ENCODE measurements at places on chromosomes 16 and 17. TPM values are rescaled to one million over a fixed set of nuclear protein-coding genes. Genes with fewer than 3 reads are reported as not detected.

SBK1 gene
- total RNA-seq, result 1.3 TPM

WDR90 gene
- 73.7 TPM for total RNA-seq

PROCA1 gene
- 7.7 TPM for total RNA-seq

DNA sequence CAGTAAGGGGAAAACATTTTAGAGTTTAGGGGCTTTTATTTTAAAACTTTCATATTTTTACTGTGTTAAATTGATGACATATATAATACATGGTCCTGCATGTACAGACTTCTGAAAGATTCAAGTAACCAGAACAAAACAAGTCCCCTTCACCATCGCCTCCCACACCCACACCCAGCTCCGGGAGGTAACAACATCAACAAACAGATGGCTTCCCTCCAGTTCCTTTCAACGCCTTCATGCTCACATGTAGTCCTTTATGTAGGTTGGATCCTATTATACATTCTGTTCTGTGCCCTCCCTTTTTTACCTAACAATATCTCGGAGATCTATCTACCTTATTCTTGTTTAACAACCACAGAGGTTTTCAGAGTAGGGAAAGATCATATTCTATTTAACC is 30.5 kb downstream of the GINS3 start:
- no peak for DNase-seq

KRTAP9-4 gene
- not detected for total RNA-seq

AXIN1 gene
- total RNA-seq, result 28.1 TPM

TMEM238L gene
- total RNA-seq, result not detected

DNA sequence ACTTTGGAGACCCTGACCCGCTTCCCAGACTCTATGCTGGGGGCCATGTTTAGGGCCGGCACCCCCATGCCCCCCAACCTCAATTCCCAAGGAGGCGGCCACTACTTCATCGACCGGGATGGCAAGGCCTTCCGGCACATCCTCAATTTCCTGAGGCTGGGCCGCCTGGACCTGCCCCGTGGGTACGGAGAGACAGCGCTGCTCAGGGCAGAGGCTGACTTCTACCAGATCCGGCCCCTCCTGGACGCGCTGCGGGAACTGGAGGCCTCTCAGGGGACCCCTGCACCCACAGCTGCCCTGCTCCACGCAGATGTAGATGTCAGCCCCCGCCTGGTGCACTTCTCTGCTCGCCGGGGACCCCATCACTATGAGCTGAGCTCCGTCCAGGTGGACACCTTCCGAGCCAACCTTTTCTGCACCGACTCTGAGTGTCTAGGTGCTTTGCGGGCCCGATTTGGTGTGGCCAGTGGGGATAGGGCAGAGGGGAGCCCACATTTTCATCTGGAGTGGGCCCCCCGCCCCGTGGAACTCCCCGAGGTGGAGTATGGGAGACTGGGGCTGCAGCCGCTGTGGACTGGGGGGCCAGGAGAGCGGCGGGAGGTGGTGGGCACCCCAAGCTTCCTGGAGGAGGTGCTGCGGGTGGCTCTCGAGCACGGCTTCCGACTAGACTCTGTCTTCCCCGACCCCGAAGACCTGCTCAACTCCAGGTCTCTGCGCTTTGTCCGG is 1.1 kb downstream of the KCTD11 start:
- DNase-seq, result no peak

KRTAP4-6 gene
- not detected for total RNA-seq

DNA sequence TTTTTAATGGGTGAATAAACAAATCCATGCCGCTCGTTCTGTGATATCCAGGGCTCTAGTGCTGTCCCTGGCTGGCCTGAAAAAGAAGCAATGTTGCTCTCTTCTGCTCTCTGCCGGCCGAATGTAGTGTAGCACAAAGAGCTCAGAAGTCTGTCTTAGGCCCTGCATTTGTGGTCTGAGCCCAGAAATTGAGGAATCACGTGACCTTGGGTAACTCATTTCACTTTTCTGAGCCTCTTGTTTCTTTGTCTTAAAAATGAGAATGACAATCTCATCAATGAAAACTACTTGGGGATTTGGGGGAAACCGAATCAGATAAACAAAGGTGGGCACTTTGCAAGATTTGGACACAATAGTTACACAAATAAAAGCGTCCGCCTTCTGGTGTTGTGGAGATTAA is 381.6 kb upstream of the ASIC2 start:
- DNase-seq, result peak; percentile 30

DNA sequence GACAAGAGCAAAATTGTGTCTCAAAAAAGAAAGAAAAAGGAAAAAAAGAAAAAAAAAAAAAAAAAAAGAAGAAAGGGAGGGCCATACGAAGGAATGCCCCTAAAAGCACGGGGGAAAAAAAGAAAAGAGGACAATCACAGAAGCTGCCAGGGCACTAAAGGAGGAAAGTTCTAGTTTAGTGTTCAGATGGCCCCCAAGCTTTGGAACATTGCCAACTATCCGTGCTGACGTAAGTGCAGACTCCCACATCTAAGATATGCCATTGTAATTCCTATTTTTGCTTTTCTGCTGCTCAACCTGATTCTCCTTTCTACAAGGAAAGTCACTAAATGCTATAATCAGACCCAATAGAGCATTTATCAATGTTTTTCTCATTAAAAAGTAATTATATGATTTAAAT is 842.1 kb downstream of the KCNJ2 start:
- DNase-seq, result no peak

DNA sequence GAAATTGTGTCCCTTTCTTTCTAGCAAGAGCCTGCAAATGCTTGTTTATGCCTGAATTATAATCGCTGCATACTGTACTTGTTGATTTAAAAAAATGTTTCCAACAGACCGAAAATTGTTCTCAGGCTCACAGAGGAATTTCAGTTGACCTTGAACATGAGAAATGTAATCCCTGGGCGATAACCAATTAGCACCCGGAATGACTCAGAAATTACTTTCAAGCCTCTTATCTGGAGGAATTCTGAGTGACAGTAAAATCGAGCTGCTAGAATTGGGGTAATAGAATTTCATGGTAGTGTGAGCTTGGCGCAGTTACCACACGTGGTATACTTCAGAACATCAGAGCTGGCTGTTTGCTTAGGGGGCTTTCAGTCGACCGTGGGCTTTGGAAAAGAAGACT is 139.1 kb upstream of the CACNG3 start:
- no peak for DNase-seq

MYH1 gene
- total RNA-seq, result not detected

DNA sequence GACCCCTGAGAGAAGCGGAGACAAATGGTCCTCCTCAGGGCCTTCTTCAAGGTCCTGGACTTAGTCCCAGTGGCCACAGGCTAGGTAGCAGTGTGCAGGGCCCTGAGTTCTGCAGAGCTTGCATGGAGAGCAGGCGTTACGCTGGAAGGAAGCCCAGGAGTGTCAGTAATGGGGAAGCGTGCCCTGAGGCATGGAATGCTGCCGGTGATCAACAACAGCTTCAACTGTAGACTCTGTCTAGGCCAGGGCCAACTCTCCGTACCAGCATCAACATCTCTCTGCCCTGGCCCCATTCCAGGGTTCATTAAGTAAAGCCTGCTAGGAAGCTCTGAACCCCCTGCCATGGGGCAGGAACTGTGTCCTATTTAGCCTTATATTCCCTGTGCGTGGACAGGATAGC is 568 bp upstream of the TNK1 start:
- DNase-seq, result no peak

SEZ6 gene
- not detected for total RNA-seq

GRCh38 chr17:49889500-49889899 is 41.6 kb upstream of the TAC4 start:
- DNase-seq, result no peak

- no peak for DNase-seq
These were observed 256.2 kb downstream of the PARN start for GRCh38 chr16:14373896-14374295.

CCL4L2 gene
- 1.3 TPM for total RNA-seq

DNA sequence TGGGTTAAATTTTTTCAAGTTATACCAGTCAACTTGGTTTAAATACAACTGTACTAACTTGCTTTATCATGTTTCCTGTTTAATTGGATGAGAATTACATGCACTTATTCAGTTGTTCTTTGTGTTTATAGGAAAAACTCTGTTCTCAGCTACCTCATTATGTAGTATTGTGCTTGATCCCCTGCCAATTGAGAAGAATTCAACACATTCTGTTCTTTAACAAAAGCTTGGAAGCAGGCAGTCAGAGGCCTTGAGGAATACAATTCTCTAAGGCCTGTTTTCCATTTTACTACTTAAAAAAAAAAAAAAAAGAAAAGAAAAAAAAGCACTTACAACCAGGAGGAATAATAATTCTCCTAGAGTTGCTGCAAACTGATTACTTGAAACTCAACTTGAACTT is 60.6 kb upstream of the CMIP start:
- DNase-seq, result no peak

XAF1 gene
- 18.6 TPM for total RNA-seq

ZKSCAN2 gene
- 6.4 TPM for total RNA-seq

GAST gene
- not detected for total RNA-seq

- DNase-seq, result no peak
These were observed 11.3 kb downstream of the WDR45B start for GRCh38 chr17:82636626-82637598.

GRCh38 chr17:66789093-66789492 is 45.8 kb upstream of the CACNG5 start:
- no peak for DNase-seq

DNA sequence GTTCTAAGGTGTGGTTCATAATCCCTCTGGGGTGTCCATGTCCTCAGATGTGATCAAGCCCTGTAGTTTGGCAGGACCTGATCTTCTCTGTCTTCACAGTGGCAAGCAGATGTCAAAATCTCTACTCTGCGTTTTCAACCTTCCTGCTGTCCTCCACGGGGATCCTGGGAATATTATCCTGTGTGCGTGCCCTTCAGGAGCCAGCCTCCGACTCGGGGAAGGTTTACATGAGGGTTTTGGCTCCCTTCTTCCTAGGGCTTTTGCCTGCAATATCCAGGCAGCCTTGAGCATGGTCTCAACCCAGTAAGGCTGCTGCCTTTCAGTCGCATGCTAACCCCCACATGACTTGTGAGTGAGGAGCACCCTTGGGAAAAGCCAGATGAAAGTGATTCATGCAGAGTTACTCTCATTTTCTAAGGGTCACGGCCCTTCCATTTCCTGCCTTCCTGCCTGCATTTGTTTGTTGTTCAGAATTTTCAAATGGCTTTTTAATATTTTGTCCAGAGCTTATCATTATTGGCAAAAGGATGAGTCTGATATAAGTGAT is 202.2 kb upstream of the CHMP6 start:
- no peak for DNase-seq

GRCh38 chr17:2722611-2723010 is 11.0 kb upstream of the CLUH start:
- no peak for DNase-seq

- no peak for DNase-seq
These were observed 6.6 kb upstream of the EFCAB13 start for GRCh38 chr17:47317119-47317518.

DNA sequence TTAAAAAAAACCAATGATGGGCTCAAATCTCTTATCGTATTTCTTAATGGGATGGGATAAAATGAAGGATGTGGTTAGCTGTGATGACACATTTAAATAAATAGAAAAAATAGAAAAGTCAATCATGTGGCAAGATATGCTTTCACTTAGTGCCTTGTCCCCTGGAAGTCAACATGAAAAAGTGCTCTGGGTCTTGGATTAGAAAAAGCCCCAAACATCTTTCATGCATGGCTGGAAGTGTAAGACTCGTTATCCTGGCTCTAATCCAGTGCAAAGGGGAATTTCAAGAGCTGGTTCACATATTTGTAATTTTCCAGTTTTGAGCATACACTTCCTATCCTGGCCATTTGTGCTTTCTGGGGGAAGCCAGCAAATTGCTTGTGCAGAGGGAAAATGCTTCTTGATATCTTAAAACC is 160.9 kb downstream of the MAP2K6 start:
- DNase-seq, result no peak

- no peak for DNase-seq
These were observed 16.3 kb upstream of the PNPO start for GRCh38 chr17:47924785-47925677.

GRCh38 chr16:70480127-70481105 is 26.0 kb downstream of the FCSK start:
- no peak for DNase-seq

GRCh38 chr17:1264196-1264595 is 6.0 kb upstream of the BHLHA9 start:
- no peak for DNase-seq

- DNase-seq, result peak; percentile 70
These were observed 132.1 kb downstream of the CLEC16A start for GRCh38 chr16:11076259-11077018.

TBC1D3I gene
- total RNA-seq, result 1.2 TPM

- no peak for DNase-seq
These were observed 451.5 kb downstream of the NPIPA7 start for GRCh38 chr16:16830401-16830800.

- DNase-seq, result no peak
These were observed 20.3 kb downstream of the MEOX1 start for GRCh38 chr17:43641416-43641815.

GRCh38 chr16:5874899-5875298 is 777.3 kb upstream of the EEF2KMT start:
- no peak for DNase-seq

GRCh38 chr17:39198186-39198566 is 707 bp upstream of the CACNB1 start:
- DNase-seq, result no peak

- no peak for DNase-seq
These were observed 140.5 kb downstream of the STX8 start for GRCh38 chr17:9435165-9435564.

GRCh38 chr17:73337330-73337710 is 25.5 kb upstream of the CDC42EP4 start:
- DNase-seq, result no peak

SYNGR3 gene
- 21.3 TPM for total RNA-seq

CRK gene
- total RNA-seq, result 22.2 TPM

SLC5A10 gene
- total RNA-seq, result not detected
